Mesendoderm (in vitro differentiated cells): ENCODE measurements at places on chromosomes 1 and 21.
A peak's percentile ranks its signal among the peaks of the same experiment; 100 is the strongest.

GRCh38 chr1:22537441-22538139 lies 25.7 kb upstream of the EPHA8 start:
- DNase-seq: no peak

DNA sequence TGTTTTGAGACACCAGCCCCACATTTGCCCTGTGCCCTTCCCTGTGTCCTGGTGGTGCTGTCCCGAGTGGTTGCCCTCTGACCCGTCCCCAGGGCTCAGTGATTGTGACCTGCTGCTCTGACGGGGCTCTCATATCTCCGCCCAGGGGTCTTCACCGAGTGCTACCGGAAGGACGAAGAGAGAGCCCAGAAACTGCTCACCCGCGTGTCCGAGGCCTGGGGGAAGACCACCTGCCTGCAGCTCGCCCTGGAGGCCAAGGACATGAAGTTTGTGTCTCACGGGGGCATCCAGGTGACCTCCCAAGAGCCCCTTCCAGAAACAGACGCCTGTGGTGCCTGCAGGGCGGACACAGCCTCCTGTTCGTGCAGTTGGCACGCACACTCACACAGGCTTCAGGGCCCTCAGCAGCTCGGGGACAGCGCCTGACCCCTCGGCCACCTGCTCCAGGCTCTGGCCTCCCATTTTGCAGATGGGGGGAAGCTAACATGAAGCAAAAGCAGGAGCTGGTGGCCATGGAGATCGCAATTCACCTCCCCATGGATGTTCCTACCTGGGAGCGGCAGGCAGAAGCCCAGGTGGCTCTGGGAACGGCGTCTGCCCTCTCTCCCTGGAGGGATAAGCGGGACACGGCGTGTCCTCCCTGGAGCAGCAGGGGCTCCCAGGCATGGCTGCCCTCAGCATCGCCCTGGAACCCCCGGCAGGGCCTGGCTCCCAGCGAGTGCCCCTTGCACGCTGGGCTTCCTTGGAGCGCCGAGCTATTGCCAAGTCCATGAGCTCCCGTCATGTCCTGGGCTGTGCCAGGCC lies 45.9 kb downstream of the TRPM2 start:
- DNase-seq: no peak

DNA sequence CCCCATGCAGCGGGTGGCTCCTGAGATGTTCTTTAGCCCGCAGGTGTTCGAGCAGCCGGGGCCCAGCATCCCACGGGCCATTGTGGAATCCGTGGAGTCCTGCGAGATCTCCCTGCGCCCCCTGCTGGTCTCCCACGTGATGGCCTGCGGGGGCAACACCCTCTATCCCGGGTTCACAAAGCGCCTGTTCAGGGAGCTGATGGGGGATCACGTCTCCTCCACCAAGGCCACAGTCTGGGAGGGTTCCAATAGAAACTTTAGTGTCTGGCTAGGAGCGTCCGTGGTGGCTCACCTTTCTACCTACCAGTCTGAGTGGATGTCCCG lies 71.0 kb downstream of the ACTL8 start:
- peak; percentile 47 for DNase-seq

DNA sequence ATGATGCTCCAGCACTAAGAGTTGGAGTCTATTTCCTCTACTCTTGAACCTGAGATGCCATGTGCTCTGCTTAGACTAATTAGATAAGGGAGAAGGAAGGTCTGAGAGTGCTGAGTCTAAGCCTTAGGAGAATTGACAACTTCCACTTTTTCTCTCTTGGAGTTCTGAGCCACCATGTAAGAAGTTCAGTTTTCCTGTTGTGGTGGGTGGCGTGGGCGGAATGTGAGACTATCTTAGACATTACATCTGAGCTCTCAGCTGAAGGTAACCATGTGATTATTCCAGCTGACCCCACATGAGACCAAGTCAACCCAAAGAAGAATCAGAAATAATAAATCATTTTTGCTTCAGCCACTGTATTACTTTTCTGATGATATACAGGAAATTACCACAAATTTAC lies 404.5 kb upstream of the LRRC7 start:
- DNase-seq: no peak

DNA sequence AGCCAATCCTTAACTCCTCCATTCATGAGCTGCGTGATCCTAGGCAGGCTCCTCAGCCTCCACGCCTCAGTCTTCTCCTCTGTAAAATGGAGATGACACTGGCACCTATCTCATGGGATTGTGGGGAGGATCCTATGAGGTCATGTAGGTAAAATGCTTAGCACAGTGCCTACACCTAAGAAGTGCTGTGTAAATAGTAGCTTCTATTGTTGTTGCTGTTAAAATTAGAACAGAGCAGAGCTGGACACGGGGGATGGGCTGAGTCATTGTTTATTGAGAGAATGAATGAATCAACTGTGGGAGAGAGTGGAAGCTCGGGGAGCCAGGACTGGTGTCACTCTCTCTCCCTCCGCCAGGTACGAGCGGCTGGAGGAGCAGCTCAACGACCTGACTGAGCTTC lies 43.0 kb downstream of the TMCC2 start:
- no peak for DNase-seq

DNA sequence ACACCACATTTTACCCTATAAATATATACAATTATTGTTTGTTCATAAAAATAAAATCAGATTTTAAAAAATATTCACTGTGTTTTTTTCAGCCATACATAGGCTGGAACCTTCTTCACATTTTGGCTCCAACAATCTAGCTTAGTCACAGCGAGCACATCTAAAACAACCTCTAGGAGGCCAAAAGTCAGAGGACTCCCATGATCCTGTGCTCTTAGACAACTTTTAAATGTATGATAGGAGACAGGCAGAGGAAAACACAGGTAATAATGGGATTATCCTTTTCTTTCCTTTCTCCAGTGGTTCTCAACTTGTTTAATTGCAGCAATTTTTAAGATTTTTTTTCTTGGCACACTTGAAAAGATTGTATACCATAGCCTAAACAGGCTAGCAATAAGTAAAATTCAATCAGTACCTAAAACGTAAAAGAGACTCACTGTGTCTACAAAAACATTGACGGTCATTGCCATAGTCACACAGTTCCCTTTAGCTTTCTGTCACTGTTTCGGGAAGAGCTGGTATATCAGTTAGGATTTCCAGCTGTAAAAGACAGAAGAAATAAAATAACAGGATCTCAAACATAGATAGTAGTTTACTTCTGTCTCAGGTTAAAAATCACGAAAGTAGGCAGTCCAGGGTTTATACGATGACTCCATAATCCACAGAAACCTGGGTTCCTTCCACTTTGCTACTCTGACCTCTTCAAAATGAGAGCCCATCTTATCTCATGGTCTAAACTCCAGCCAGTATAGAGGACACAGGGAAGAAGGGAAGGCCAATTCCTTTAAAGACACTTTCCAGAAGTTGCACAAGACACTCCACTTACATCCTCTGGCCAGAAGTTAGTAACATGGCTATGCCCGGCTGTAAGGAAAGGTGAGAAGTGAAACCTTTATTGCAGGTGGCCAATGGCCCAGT lies 39.2 kb upstream of the CR1L start:
- no peak for DNase-seq

DNA sequence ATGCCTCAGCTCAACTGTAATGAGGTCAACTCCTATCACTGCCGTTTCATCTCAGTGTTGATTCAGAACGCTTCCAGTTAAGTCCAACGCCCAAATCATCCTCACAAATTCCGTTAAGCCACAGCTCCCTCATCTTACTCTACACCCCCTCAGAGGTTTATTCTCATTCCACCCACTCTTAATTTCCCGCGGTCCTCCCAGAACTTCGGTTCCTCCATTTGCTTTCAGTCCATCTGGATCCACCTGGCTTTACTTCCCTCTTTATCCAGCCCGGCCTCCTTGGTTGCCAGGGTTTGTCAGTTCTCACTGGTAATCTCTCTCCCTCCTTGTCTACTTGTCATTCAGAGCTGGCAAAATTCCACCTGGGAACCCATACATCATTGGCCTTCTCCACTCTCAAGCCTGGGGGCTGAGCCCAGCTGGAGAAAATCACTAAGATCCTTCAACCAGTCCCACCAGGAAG lies 51.3 kb upstream of the RUNX1 start:
- no peak for DNase-seq
